Myocyte (in vitro differentiated cells): ENCODE measurements at places on chromosomes 1 and 21. TPM values are rescaled to one million over a fixed set of nuclear protein-coding genes. Genes with fewer than 3 reads are reported as not detected.

GRIK3 gene
- total RNA-seq: not detected in 2 replicates

CA14 gene
- not detected in 2 replicates for total RNA-seq

GPR3 gene
- total RNA-seq: 0.16 and 0.72 TPM in 2 replicates

GRIK1 gene
- total RNA-seq: 0.16 TPM in 1 of 2 replicates, not detected in the other

JAM2 gene
- total RNA-seq: 34.0 and 45.3 TPM in 2 replicates

TCHH gene
- total RNA-seq: not detected in 2 replicates

EBNA1BP2 gene
- 67.4 and 74.0 TPM in 2 replicates for total RNA-seq

NCAM2 gene
- 0.53 and 1.8 TPM in 2 replicates for total RNA-seq

ATP6V1G3 gene
- not detected in 2 replicates for total RNA-seq

CDA gene
- total RNA-seq: 0.16 TPM in 1 of 2 replicates, not detected in the other

AMY1A gene
- not detected in 2 replicates for total RNA-seq

TGFB2 gene
- total RNA-seq: 18.4 and 20.8 TPM in 2 replicates

SYTL1 gene
- 0.05 TPM in 1 of 2 replicates, not detected in the other for total RNA-seq

RXFP4 gene
- total RNA-seq: not detected in 2 replicates

CD1D gene
- total RNA-seq: 0.08 TPM in 1 of 2 replicates, not detected in the other

CACNA1S gene
- 57.2 and 58.9 TPM in 2 replicates for total RNA-seq

LIPI gene
- not detected in 2 replicates for total RNA-seq

FOXD2 gene
- 0.05 and 0.37 TPM in 2 replicates for total RNA-seq
